Dermis blood vessel endothelial cell (primary cell): ENCODE measurements at places on chromosomes 3 and 15. TPM values are rescaled to one million over a fixed set of nuclear protein-coding genes. Genes with fewer than 3 reads are reported as not detected.
A peak's percentile ranks its signal among the peaks of the same experiment; 100 is the strongest.

GP5 gene
- under 0.01 and 0.28 TPM in 2 replicates for total RNA-seq

DNA sequence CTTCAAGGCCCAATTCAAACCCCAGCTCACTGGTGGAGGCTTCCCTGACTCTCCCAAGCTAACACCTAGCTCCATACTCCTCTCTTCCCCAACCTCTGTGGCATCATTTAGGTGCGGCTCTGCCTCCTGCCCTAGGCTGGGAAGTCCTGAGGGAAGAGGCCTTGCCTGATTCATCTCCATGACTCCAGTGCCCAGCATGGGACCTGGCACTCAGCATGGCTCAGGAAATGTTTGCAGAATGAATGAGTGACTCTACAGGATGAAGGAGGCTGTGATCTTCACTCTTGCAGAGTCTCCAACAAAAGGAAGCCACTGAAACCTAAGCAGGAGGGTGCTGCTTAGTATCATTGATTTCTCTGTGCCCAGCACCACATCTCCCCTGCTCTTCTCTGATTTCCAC lies 34.5 kb upstream of the INSYN1 start:
- no peak for DNase-seq

DNA sequence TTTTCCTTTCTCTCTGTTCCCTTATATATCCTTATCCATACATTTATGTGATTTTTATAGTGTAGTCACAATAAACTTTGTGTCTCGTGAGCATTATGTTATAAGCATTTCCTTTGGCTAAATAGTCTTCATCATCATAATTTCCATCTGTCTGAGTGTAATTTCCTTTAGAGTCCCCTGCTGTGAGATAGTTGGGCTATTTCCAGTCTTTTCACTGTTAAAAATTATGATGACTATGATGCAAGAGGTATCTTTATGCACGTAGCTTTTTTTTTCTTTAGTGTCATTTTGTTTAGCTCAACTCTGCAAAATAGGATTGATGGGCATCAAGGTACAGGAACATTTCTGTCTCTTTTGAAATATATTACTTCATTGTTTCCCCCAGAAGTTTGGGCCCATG lies 26.9 kb upstream of the CA12 start:
- peak; percentile 67 for DNase-seq

- peak; percentile 90 for DNase-seq
These were observed at the start of gene MESP2 for GRCh38 chr15:89776274-89777072. MESP2 (plus strand) TSS chr15:89776332; CDS start chr15:89776358, 26 bp downstream.

CHRNB4 gene
- total RNA-seq: not detected in 2 replicates

CRTC3 gene
- 11.1 and 13.4 TPM in 2 replicates for total RNA-seq

SCAPER gene
- 8.9 and 10.6 TPM in 2 replicates for total RNA-seq

GRCh38 chr15:49649987-49650386 lies 29.1 kb downstream of the DTWD1 start:
- no peak for DNase-seq

DPPA4 gene
- total RNA-seq: not detected in 2 replicates

DNA sequence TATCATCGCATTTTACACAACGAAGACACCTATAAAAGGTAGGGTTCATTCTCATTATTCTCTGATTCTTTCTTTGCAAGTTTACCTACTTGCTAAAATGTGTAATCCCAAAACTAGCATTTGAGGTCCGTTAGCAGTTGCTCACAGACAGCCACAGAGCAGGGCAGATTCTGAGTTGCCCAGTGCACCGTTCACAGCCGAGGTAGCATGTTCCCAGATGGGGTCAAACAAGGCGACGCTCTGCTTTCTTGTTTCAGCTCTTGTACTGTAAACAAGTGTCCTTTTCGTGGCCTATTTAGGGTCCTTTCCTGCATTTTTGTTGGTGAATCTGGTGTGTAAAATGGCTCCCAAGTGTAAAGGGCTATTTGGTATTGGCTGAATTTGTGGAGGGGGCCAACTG lies 3.1 kb downstream of the PPP1R2 start:
- no peak for DNase-seq

MOBP gene
- total RNA-seq: 0.19 TPM in 1 of 2 replicates, not detected in the other

DNA sequence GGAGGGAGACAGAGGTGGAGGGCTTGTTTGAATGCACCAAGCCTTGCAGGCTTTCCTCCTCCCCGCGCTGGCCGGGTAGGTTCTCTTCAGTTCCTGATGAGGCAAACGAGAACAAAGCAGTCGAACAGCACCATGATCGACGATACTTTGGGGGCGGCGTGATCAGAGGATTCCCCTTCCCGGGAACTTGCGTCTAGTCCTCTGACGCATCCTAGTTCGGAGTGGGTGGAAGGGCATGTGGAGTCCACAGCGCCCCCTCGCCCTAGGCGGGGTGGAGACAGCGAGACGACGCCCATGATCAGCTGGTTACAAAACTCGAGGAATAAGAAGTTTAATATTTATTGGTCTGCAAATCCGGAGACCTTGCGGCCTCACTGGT lies 452 bp upstream of the SV2B start:
- peak; percentile 17 for DNase-seq

- no peak for DNase-seq
These were observed 21.2 kb upstream of the GRIP2 start for GRCh38 chr3:14561051-14561960.

- DNase-seq: no peak
These were observed 146.6 kb downstream of the DUT start for GRCh38 chr15:48477795-48478360.

DNA sequence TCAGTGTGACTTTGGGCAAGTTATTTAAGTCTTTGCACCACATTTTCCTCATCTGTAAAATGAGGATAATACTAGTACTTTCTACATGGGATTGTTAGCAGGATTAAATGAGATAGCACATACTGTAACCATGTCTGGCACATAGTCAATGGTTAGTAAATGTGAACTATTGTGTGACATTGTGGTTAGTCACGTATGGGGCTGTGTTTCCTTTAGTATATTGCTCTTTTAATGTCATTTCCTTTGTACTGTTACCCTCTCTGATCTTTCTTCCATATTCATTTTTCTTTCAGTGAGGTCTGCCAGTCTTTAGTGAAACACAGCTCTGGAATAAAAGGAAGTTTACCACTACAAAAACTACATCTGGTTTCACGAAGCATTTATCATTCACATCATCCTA lies 21.4 kb downstream of the OPA1 start:
- peak; percentile 35 for DNase-seq

GPR149 gene
- not detected in 2 replicates for total RNA-seq
